ENCODE measurements at places on chromosomes 7 and 10.

DNA sequence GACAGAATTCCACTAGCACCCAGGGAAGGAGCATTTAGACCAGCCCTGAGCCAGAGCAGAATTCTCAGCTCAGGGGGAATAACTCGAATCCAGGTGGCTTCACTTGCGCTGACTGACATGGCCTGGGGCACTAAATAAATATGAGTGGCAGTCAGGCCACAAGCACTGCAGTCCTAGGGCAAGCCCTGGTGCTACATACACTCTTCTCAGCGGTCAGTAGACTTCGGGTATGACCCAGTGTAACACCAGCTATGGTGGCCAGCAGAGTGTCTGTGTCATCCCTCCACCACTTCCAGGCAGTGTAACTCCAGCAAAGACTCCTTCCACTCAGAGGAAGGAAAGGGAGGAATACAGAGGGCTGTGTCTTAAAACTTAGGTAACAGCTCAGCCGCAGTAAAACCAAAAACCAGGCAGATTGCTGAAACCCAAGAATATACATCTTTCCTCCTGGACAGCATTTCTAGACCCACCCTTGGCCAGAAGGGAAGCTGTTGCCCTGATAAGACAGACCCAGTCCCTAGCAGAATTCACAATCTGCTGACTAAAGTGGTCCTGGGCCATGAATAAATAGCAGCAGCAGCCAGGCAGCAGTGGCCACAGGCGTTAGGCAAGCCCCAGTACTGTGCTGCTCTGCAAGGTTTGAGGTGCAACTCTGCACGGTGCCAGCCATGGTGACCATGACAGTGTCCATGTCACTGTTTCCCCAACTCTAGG lies 77.0 kb downstream of the SNX13 start:
- peak; percentile 56 for DNase-seq

- no peak for DNase-seq
Measured at GRCh38 chr7:94228678-94229077, 166.0 kb upstream of the COL1A2 start.

GRCh38 chr10:51423121-51423452 lies 276.3 kb downstream of the CSTF2T start:
- DNase-seq: no peak

DNA sequence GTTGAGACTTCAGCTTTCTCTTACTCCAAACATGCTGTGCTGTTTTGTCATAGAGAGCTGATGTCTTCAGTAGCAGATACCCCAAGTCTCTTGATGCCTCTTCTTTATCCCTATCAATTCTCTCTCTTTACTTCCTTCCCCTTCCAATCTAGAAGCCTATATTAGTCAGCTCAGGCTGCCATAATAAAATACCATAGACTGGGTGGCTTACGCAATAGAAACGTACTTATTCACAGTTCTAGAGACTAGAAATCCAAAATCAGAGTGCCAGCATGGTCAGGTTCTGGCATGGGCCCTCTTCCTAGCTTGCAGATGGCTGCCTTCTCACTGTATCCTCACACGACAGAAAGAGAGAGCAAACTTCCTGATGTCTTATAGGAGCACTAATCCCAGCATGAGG lies 9.0 kb upstream of the GARS1 start:
- no peak for DNase-seq

- DNase-seq: no peak
Measured at GRCh38 chr10:75495434-75496190, 64.2 kb downstream of the LRMDA start.

- DNase-seq: no peak
Measured at GRCh38 chr10:117933036-117933435, 113.7 kb downstream of the RAB11FIP2 start.

GRCh38 chr10:27794157-27794556 lies 48.5 kb upstream of the MKX start:
- no peak for DNase-seq

- no peak for DNase-seq
Measured at GRCh38 chr10:7474388-7474787, 63.6 kb upstream of the SFMBT2 start.

DNA sequence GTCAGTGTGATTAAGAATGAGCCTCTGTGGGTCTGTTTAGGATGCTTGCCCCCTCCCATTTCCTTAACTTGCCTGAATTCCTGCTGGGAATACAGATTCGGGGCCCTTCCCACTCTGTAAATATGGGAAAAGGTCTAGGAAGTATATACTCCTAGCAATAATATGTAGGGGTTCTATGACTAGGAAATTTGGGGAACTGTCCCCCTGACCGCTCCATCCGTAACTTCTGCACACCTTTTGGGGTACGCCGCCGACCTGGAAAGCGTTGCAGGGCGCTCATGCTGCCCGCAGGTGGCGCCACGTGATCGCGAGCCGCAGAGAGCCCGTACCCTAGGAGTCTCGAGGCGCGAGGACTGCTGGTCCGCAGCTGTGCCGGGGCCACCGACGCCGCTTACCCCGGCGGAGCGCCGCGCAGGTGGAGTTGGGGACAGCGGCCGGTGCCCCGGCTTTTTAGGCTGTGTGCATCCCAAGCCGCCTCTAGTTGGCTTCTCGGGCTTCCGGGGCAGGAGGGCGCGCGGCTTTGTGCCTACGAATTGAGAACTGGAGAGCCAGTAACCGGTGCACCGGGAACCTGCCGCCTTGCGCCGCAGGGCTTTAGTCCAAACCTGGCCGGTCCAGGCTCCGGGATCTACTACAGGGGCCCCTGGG lies 656 bp upstream of the CNNM2 start:
- DNase-seq: peak; percentile 83

- peak; percentile 42 for DNase-seq
Measured at GRCh38 chr10:3808689-3809199, 23.7 kb upstream of the KLF6 start.

DNA sequence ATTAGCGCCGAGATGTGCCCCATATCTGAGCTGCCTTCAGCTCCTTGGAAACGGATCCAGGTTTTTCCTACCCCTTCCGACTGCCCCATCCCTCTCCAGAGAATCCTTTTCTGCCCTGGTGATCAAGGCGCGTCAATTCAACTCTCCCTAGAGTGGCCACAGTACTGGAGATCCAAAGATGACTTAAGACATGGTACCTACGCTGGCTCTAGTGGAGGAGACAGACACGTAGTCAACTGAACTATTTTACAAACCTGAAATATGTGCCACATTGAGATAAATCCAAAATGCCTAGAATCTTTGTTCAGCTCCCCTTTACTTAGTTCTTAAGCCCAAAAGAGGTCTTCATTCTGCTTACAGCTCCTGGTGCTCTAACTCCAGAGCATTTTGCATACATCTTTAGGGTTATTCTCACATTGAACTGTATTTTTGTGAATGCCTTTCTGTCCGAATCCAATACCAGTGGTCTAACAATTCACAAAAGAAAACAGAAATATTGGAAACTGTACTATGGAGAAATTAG lies 444 bp upstream of the TNPO3 start:
- DNase-seq: no peak

GRCh38 chr7:45660201-45660900 lies 86.2 kb downstream of the ADCY1 start:
- peak; percentile 42 for DNase-seq

DNA sequence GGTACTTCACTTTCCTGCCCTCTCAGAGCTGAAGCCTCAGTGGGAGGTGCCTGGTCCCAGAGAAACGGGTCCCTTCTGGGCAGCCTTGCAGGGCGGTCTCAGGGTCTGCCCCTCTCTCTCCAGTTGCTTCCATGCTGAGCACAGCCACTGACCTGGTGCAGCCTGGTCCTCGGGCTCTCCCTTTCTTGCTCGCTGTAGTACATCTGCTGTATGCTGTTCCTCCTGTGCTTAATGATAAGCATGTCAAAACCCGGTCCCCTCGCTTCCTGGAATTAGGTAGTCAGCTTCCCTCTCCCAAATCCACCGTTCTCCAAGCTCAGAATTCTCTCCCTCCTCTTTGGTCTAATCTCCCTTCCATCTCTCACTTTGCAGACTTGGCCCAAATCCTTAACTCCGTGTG lies 11.0 kb upstream of the HPS1 start:
- DNase-seq: no peak

DNA sequence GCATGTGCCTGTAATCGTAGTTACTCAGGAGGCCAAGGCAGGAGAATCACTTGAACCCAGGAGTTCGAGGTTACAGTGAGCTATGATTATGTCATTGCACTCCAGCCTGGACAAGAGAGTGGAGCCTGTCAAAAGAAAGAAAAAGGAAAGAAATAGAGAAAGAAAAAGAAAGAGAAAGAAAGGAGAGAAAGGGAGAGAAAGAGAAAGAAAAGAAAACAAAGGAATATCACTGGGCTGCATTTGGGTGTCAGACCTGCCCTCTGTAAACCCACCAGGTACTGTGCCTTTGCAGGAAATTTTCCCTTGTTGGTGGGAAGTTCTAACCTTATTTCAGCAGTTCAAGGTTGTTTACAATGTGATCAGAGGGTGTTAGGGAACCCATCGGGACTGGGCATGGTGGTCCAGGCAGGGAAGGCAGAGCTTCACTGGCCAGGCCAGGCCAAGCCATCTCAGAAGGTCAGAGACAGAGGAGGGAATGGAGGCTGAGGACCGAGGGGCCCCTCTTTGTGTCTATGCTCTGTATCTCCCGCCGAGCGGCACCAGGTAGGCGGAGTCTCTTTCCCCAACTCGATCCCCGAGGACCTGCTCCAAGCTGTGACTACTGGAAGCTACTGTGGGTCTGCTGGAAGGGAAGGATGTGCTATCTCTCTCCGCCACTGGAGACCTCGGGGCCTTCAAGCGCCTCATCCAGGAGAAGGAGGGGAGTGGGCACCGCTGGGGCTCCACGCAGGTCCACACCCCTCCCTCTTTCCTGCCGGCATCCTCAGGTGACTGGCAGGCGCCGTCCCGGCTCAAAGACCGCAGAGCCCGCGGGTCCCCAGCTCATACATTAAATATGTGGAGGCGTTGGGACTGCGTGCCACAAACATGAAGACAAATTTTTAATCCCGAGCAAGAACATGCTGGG lies 15.2 kb upstream of the KAZALD1 start:
- peak; percentile 71 for DNase-seq

DNA sequence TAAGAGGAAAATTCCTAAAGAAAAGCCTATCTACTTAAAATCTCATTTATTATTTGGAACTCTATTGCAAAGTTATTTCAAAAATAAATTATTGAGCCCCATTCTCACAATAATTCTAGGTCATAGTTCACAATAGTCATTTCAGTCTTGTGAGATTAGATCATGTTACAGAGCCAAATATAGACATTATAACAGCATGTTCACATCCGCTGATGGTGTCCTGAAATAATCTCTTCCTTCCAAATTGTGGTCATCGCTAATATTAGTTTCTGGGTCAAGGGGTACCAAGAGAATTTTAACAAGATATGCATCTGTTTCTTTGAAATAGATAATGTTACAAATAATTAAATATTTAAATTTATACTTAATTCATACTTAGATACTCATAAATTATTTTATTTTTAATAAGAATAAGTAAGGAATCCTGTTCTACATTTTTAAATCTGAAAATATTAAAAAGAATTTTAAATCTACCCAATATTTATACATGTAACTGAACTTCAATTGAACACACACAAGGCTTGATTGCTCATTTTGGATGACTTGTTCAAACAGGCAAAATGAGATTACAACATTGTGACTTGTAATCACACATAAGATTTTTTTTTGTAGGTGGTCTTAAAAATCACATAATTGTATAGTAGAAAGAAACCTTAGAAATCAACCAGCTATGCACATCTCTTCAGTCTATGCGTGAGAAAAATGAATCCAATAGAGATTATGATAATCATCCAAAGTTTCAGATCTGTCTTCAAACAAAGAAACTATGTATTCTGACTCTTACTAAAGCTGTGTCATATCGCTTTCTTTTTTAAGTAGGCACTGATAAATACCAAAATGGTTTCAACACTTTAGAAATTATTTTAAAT lies 13.1 kb downstream of the GNAT3 start:
- no peak for DNase-seq

GRCh38 chr10:132707121-132707775 lies 78.7 kb downstream of the NKX6-2 start:
- no peak for DNase-seq

DNA sequence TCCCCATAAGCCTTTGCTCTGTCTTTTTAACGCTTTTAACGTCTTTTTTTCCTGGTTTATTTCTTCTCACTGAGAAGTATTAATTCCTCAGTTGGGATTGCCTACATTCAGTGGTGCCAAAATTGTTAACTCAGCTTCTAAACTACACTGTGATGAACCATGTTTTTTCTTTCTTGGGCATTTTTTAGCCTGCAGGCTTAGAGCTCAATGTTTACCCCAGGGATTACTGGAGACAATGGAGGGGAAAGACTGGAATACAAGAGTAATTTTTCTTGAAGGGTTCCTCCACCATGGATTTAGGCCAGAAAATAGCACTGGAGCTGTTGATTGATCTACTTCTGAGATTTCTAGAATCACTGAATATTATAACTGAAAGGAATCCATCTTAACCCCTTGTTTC lies 19.8 kb downstream of the STAMBPL1 start:
- no peak for DNase-seq

GRCh38 chr10:28470873-28471651 lies 61.9 kb upstream of the WAC start:
- no peak for DNase-seq

DNA sequence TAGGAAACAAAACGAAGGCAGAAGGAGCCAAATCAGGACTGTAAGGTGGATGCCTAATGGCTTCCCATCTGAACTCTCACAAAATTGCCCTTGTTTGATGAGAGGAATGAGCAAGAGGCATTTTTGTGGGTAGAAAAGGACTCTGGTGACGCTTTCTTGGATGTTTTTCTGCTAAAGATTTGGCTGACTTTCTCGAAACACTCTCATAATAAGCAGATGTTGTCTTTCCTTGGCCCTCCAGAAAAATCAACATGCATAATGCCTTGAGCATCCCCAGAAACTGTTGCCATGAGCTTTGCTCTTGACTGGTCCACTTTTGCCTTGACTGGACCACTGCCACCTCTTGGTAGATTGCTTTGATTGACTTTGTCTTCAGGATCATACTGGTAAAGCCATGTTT lies 13.5 kb downstream of the PTPN12 start:
- DNase-seq: no peak

DNA sequence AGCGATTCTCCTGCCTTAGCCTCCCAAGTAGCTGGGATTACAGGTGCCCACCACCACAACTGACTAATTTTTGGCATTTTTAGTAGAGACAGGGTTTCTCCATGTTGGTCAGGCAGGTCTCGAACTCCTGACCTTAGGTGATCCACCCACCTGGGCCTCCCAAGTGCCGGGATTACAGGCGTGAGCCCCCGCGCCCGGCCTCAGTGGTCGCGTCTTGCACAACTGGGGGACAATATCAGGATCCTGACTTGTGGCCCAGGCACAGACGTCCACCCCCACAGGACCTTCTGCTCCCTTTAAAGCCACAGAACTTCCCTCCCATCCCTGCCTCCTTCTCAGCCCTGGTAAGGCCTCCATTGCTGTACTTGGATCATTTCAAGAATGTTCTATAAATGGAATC lies 16.8 kb upstream of the LARP4B start:
- no peak for DNase-seq

DNA sequence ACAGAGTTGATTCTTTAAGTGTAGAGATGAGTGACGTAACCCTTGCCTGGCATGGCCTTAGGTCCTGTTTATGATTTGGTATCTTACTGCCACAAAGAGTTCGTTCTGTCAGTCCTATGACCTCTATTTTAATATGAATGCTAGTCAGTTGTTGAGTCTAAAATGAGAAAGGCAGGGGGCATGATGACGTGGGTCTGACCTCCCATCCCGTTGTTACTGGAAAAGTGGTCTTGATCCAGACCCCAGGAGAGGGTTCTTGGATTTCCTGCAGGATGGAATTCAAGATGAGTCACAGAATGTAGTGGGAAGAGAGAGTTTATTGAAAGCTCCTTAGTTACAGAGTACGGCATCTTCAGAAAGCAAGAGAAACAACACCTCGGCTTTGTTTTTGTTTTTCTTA lies 317.0 kb upstream of the COBL start:
- DNase-seq: no peak

GRCh38 chr7:151462306-151462779 lies 22.4 kb upstream of the CRYGN start:
- peak; percentile 54 for DNase-seq
